ENCODE measurements at places on chromosomes 3 and 15.

DNA sequence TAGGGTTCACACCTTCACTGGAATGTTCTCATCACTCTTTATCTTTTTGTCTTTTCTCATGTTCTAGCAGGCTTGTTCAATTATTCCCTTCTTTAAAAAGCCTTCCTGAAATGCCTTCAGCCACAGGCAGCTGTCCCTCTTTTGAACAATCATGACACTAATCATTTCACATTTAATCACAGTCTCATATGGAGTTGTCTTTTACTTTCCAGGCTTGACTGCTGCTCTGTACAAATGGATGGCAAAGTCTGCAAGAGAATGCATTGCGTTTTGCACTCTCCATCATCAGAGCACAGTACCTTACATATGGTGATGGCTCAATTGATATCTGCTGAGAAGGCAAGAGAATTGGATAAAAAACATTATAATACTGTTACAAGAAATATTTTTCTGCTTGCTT is 529.8 kb downstream of the DIPK2A start:
- DNase-seq, result no peak

GRCh38 chr3:160027541-160028195 is 39.0 kb downstream of the IL12A start:
- DNase-seq, result no peak

GRCh38 chr3:53147151-53147902 is 13.7 kb upstream of the PRKCD start:
- no peak for DNase-seq

DNA sequence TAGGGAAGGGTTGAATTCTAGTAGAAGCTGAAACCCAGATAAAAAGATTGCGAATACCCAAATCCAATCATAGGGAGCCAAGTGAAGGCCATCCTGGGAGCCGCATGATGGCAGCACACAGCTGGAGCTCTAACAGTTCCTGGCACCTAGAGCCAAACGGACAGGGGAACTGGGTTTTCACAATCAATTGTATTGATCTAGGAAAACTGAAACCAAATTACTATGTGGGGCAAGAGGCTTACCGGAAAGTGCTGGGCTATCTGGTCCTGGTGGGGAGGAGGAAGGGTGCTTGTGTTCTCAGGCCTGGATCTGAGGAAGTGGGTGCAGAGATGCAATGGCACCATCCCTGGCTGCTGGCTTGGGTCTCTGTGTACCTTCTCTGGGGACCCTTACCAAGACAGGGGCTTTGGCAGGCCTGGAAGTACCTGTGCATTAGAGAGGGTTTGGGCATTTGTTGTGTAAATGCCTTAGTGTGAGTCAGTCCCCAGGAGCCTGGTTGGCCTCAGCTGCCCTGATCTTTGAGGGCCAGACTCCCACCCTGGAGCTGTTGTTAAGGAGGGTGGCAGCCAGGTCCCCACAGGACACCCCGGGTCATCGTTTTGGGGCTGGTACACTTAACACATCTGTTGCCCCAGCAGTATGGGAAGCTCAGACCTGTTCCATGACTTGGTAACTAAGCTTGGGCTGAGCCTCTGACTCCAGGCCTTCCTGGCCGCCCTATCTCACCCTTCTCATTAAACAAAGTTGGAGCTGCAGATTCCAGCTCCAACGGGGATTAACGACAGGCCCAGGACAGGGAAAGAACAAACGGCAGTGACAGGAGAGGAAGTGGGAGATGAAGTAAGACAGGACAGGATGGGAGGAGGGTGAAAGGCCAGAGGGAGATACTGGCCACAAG is 8.9 kb upstream of the FURIN start:
- DNase-seq, result no peak

DNA sequence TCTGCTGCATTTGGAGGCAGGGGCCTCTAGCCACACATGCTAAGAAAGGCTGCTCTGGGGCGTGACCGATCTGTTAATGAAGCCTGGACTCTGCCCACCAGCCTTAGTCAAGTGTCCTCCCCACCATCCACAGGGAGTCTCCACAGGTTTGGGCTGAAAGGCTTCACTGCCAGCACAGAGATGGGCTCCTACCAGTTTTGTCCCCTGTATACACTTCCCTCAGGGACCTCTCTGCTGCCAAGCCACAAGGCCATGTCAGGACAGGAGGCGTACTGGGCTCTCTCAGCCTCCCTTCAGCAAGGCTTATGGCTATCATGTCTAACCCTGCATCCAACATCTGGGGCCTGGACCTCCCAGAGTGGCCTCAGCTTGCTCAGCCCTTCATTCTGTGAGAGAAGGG is 23.5 kb downstream of the KIF9 start:
- no peak for DNase-seq

DNA sequence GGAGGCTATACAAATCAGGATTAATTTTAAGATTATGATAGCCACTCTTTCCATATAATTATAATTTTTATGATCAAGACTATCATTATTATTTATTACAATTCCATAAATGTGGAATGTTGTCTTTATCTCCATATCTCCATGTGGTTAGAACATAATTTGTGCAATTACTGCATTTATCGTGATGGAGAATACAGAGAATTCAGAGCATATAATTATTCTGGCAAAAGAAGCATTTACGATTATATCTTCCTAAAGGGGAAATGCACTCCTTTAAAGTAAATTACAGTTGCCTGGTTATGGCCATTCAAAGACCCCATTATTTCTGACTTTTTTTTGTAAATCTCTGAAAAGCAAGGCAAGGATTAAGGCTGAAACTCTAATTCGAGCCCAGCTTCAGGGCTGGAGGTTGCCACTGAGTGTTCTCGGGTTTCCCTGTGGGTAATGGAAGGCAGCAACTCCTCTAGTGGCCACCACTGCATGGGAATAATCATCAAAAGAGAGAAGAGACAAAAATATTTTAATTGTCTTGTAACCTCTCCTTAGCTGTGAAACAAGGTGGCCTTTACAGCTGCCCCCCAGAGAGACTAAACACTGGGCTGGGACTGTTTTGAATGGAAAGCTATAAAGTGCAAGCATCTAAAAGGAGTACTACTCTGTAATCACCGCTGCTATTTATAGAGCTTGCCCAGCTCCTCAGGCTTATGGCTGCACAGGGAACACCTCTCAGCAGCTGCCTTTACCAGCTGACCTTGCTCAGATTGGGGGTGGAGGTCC is 59.8 kb upstream of the PRTG start:
- no peak for DNase-seq

DNA sequence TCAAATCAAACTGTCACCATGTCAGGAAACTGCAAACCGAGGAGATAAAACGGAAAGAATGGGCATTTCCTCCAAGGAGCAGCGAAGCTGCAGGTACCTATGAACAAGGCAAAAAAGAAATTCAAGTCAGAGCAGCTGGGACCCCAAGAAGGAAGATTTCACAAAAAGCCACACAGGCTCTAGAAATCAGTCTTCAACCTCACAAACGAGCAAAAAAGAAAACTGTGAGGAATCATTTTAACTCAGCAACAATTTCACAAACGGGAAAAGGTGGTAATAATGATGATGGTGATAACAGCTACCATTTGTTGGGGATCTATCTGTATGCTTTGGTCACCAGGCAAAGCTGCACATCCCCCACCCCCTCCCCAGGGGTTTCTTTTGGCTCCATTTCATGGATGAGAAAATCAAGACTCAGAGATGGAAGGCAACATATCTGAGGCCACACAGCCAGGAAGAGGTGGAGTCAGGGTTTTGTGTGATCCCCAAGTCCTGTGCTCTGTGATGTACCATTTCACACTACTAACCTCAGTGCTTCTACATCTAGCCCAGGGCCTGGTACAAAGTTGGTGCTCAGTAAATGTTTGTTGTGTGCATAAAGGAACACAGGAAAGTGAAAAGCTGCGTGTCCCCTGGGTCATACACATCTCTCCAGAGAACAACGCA is 109.9 kb downstream of the IQSEC1 start:
- no peak for DNase-seq

DNA sequence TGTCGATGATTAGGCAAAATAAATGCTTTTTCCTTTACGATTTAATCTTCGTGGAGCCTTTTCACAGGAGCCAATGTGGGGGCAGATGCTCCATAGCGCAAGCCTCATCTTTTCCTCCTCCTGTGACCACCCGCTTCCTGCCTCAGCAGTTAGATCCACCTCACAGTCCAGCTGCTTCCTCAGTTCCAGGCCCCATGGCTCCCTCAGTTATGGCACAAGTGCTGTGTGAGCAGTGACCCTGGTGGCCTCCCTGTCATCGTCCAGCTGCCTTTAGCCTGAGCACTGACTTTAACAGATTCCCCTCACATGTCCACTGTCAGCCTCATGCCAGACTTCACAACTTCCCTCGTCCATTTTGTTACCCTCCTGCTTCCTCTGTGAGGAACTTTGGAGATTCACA is 424.6 kb upstream of the GBE1 start:
- no peak for DNase-seq

GRCh38 chr15:99282586-99282985 is 31.3 kb downstream of the LRRC28 start:
- DNase-seq, result no peak

DNA sequence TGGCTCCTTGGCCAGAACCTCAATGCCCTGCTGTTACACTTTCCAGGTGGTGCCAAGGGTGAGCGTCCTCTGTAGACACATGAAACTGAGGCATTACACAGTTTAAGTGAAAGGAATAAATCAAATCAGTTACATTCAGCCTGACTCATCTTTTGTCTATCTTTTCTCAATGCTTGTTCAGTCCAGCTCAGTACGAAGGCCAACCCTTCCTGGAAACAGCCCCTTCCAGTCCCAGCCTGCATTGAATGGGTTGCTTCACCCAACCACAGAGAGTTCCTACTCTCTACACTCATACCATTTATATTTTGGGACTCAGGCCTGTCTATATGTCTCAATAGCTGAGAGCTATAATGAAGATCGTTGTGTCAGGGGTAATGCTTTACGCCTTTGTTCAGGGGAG is 363.6 kb downstream of the RORA start:
- no peak for DNase-seq

GRCh38 chr15:35958021-35958420 is 412.1 kb upstream of the DPH6 start:
- DNase-seq, result no peak

DNA sequence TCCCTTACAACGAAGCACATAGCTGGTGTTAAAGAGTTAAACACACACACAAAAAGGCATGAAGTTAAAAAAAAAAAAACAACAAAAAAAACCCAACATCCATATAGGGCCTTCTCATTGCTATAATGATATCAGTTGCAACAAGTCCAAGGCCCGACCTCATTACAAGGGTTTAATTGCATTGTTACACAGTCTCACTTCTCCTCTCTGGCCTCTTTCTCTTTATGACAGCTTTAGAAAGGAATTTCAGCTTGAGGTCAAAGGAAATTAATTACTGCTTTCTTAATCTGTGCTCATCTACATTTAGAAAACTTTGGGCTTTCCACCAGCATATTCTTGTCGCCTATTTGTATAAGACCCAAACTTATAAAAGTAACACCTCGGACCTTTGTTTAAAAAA is 342.1 kb downstream of the NR2F2 start:
- DNase-seq, result no peak

DNA sequence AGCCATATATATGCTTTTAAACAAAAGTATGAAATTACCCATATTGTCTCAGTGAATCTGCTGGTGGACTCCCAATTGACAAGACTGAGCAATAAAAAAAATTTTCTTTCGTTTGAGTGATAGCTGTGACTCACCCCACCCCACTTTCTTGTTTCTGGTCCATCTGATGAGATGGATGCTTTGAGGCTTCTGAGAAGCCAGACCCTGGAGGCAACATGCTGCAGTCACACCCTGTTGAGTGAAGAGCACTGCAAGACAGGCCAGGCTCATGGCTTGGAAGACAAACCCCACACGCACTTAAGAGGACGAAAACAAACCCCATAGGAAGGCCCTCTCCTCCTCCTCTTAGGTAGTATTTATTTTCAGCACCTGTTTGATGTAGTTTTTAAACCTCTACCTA is 276.0 kb upstream of the TTC14 start:
- DNase-seq, result no peak

GRCh38 chr15:31516440-31516839 is 189.8 kb downstream of the KLF13 start:
- no peak for DNase-seq

GRCh38 chr3:45596290-45596791 is 1.8 kb downstream of the LIMD1 start:
- DNase-seq, result no peak

DNA sequence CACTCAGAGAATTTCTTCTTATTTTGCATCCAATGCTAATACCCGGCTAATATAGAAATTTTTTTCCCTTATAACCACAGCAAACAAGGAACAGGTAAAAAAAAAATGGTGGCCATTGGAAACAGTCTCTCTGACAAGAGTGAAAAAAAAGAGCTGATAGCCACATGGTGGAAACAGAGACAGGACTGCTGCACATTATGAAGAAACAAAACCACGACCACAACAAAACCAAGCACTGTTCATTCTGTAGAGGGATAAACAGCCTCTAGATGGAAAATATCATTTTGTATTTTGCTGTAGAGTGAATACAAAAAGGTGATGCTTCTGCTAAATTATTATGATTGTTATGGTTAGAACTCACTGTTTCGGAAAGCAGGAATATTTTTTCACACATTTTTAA is 686.2 kb downstream of the NLGN1 start:
- DNase-seq, result no peak

- DNase-seq, result no peak
These were observed 45.2 kb downstream of the RPN1 start for GRCh38 chr3:128605091-128606046.

DNA sequence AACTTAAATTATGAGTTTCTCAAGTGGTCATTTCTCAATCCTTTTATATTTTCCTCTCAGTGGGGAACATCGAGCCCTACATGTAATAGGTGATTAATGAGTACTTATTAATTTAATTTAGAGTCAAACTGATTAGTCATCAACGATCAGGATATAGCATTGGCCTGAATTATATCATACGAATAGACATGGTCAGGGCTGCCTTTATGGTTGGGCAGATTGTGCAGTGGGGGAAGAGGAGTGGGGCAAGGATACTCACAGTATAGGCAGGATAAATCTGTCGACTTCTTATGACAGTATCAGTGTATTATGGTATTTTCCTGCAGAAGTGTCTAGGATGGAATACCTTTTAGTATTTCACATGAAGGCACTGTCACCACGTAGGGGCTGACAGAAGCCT is 27.0 kb downstream of the C2CD4A start:
- no peak for DNase-seq

- DNase-seq, result peak; percentile 86
These were observed at the start of gene SHC4 for GRCh38 chr15:48963524-48964113. TSS of gene SHC4 (minus strand) at chr15:48963919. CDS start at chr15:48963015, 904 bp downstream.

DNA sequence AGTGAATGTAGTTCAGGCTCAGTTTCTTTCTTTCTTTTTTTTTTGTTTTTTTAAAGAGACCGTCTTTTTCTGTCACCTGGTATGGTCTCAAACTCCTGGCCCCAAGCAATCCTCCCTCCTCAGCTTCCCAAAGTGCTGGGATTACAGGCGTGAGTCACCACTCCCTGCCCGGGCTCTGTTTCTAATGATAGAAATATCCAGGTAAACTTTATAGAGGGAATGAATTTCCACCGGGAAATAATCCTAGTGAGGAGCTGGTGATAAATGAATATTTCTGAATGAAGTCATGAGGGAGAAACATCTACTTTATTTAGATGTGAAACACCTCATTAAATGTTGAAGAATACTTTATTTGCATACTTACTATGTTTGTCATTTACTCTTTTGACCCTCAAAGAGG is 7.2 kb downstream of the RNF13 start:
- DNase-seq, result no peak

GRCh38 chr3:126445506-126445905 is 30.2 kb downstream of the ZXDC start:
- no peak for DNase-seq

- no peak for DNase-seq
These were observed 18.2 kb downstream of the LOXL1 start for GRCh38 chr15:73944161-73945129.

GRCh38 chr15:63223463-63223862 is 34.1 kb downstream of the RAB8B start:
- no peak for DNase-seq

All from cerebellar cortex (tissue), 1 donor.